Fibroblast of skin of scalp (primary cell): ENCODE measurements at places on chromosomes 12 and 14.
A peak's percentile ranks its signal among the peaks of the same experiment; 100 is the strongest.

GRCh38 chr14:21037156-21037555 is 2.5 kb upstream of the RNASE13 start:
- DNase-seq, result no peak

GRCh38 chr14:47332939-47333338 is 342.5 kb downstream of the MDGA2 start:
- no peak for DNase-seq

- no peak for DNase-seq
These were observed 20.4 kb upstream of the TMEM179 start for GRCh38 chr14:104624939-104625338.

DNA sequence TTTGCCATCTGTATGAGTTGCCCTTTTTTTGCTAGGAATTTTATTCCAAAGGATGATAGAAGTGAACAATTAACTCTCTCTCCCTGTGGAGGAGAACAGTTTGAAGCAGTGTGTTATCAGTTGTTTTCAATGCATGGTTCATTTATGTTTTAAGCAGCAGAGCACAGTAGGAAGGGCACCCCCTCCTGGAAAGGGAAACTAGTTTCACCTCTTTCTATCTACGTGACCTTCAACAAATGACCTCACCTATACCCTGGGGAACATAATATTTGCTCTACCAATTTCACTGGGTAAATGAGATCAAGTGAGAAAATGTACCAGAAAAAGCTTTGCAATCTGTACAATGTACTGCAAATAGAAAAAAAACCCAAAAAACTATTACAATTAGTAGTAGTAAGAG is 5.4 kb upstream of the DCP1B start:
- DNase-seq, result no peak

DNA sequence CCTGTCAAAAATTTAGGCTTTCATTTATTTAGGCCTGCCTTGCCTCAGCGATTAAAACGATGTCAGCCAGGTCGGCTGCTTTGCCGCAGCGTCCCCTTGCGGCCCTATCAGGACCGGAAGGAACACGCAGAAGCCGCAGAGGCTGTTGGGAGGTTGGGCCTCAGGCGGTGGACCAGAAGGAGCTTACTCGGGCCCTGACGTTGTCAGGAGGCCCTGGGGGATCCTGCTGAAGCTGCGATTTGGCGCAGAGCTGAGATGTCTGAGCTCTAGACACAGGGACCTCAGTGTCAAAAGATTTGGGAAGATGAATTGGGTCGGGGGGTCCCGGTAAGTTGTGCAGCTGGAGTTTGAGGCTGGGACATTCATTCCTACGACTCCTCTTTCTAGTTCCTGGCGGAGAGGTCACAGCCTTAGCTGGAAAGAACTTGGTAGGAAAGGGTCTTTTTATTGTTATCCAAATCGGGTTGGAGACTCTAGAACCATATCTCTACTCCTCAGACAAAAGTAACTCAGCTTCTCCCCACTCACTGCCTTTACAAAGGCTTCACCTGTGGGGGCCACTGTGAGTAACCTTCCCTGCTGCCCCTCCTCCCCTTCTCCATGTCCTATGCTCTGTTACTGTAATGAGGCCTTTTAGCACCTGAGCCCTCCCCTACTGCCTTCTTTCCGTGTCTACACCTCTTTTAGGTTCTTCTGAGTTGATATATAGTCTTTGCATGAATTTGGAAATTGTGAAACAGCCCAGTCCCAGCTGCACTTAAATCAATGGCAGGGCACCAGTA is 6.6 kb upstream of the ABCD2 start:
- no peak for DNase-seq

DNA sequence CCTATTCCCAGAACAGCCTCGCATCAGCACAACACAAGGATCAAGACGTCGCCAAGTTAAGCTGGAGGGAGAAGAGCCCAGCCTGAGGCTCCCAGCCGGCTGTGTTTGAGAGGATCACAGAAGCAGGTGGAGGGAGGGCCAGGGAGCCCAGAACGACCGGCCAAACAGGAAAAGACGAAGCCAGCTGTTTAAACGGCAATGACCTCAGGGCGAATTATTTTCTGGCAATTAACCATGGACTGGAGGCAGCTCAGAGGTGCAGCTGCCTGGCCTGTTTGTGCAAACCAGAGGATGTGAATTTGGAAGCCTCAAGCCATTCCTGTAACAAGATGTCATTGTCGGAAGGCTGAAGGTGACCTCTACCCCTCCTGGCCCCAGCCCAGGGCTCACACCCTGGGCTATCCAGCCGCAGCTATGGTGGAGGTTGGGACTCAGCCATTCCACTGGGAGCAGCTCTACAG is 175.8 kb upstream of the PRMT8 start:
- no peak for DNase-seq

- DNase-seq, result no peak
These were observed 77.8 kb downstream of the SERPINA3 start for GRCh38 chr14:94689985-94690400.

GRCh38 chr14:52011523-52011922 is 22.2 kb downstream of the RTRAF start:
- DNase-seq, result no peak

DNA sequence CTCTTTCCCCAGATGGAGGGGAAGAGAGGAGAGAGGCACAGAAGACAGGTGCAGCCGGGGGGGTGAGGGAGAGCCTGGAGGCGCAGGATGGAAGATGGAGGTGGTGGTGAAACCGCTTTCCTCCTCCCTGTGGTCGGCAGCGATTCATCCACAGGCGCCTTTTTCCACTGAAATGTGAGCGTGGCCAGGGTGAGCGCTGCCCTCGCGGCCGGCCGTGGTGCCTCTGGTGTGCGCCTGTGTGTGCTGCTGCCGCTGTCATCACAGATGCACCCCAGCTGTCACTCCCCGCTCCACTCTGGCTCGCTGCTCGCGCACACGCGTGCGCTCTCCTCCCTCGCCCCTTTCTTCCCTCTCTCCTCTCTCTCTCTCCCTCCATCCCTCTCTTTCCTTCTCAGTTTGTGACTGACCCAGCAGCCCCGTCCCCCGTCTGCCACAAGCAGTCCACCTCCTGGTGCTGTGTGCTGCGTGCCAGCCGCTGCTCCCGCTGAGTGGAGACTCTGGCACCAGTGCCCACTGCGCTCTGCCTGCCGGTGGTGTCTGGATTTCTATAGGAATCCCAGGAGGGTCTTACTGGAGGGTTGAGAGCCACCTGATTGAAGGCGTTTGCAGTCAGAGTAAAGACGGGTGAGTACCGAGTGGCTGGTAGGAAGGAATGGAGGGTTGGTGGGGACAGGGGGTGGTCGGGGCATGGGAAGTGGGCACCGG is at the start of gene LRTM2:
Gene LRTM2 (plus strand): TSS at position 375 of the 705 bp plus-strand sequence. CDS start 7,584 bp downstream, outside the sequence.
- DNase-seq, result no peak

- no peak for DNase-seq
These were observed 416.6 kb downstream of the ZFP36L1 start for GRCh38 chr14:68376067-68376779.

DNA sequence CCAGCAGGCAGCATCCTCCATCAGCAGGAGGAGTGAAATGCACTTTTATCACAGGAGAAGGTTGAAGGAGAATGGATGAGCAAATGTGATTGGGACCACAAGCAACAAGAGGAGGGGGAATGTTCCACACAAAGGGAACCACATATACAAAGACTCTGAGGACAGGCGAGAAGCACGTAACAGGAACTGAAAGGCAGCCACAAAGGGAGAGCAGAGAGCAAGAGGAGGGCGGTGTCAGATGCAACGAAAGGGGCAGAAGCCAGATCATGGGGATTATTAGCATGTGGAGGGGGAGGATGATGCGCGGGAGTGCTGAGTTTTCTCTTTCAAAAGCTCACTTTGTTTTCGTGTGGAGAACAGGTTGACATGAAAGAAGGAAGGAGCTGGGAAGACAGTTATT is 241.1 kb downstream of the SPTSSA start:
- DNase-seq, result no peak

- no peak for DNase-seq
These were observed 435.2 kb upstream of the DCN start for GRCh38 chr12:91617818-91618217.

DNA sequence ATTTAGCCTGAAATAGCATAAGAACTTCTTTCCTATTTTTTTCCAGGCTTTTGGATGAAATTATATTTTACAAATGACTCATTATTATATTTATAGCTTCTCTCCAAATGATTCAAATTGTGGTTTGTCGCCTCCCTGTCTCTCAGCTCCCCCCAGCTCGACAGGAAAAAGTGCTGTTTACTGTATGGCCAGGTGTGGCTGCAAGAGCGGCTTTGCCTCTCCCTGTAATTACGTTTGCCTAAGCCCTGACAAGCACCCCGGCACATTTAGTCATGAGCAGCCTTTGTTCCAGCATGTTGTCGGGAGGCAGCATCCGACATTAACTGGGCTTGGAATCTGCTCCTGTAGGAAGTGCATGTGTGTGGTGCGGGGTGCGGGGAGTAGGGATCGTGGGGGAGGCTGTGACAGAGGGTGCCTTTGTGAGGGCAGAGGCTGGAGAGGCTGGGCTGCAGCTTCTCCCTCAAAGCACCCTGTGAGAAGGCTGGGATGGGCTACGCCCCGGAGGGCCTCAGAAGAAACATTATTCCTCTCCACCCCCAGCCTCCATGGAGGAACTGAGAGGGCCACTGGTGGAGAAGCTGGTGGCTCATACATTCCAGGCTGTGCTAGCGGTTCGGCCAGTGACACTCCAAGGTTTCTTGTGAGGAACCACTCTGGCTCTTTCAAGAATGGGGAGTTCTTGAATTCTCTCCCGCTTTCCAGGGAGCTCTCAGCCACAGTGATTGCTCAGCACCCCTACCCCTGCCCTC is 42.1 kb upstream of the CTDSP2 start:
- peak; percentile 83 for DNase-seq

DNA sequence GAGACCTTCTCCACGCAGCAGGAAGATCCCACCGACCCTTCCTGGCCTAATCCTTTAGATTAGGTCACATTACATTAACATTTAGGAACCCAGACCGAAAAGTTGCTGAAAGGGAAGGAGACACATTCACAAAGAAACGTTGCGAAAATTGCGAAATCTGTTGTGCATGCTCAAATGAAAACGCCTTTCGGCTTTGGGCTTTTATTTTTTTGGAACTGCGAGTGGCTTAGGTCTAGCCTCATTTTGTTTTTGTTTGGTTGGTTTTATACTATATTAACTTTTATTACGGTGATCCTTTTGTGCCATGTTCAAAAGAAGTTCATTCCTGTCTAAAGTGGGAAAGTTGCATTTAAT is 1.5 kb downstream of the MYF6 start:
- no peak for DNase-seq

DNA sequence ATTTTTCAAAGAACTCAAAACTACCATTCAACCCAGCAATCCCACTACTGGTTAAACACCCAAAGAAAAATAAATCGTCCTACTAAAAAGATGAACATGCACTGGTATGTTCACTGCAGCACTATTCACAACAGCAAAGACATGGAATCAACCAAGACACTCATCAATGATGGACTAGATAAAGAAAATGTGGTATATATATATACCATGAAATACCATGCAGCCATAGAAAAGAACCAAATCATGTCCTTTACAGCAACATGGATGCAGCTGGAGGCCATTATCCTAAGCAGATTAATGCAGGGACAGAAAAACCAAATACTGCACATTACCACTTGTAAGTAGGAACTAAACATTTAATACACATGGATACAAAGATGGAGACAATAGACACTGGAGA is 3.8 kb upstream of the ANO6 start:
- DNase-seq, result no peak
